Hippocampal formation (tissue), 2 donors: ENCODE measurements at places on chromosomes 6 and 20.

GRCh38 chr6:166008441-166009369, 158.9 kb downstream of the TBXT start:
- peak; percentile 29 for DNase-seq

DNA sequence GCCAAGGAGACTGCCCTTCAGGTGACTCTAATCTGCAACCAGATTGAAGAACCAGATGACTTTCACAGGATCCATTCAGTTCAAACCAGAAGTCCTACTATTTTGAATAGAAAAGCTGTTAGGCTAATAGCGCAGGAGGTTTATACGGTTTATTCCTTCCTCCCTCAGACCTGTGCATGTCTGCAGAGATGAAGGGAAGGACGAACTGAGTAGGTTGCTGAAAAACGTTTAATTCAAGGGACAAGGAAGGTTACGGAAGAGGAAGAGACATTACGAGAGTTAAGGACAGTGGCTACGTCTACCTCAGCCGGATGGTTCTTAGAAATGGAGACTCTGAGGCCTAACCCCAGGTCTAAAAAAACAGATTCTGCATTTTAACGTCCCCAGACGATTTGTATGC, 978 bp downstream of the AURKA start:
- no peak for DNase-seq

- DNase-seq = no peak
Observed at GRCh38 chr20:50568549-50568942, 58.4 kb downstream of the PTPN1 start.

GRCh38 chr6:162019349-162019748, 708.2 kb downstream of the PRKN start:
- DNase-seq = no peak

DNA sequence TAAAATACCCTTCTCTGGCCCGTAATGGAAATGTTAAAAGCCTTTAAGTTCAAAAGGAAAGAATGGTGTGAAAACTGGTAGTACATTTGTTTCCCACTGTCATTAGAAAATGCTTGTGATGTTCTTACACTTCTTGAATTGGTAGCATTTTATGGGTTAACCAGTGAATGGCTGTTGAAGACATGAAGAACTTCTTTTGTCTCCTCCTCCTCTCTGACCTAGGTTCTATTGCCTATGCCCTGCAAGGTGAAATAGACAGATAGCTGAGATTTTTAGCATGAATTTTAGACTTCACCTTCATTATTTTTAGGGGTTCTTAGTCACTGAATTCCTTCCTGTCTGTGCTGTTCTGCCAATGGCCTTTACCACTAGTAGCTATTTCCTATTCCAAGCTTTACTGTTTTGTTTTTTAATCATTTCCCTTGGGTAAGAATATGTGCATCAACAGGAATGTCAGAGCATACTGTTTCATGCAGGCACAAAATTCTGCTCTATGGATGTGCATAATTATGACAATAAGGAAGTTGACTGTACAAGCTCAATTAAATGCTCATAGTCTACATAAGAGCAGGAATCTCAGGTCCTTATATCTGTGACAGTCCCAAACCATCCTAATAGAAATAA, 4.9 kb downstream of the TNFAIP3 start:
- no peak for DNase-seq

GRCh38 chr6:95501032-95501904, 76.1 kb upstream of the MANEA start:
- DNase-seq = no peak

GRCh38 chr6:1129131-1129530, 182.8 kb upstream of the FOXQ1 start:
- no peak for DNase-seq
